Activated CD8-positive, alpha-beta T cell treated with anti-CD3 and anti-CD28 coated beads, Interleukin-2, amount 10 ng/mL, durations not matched to agents 7 days and 5 days (primary cell): ENCODE measurements at places on chromosomes 1 and 21. TPM values are rescaled to one million over a fixed set of nuclear protein-coding genes. Genes with fewer than 3 reads are reported as not detected.
A peak's percentile ranks its signal among the peaks of the same experiment; 100 is the strongest.

DNA sequence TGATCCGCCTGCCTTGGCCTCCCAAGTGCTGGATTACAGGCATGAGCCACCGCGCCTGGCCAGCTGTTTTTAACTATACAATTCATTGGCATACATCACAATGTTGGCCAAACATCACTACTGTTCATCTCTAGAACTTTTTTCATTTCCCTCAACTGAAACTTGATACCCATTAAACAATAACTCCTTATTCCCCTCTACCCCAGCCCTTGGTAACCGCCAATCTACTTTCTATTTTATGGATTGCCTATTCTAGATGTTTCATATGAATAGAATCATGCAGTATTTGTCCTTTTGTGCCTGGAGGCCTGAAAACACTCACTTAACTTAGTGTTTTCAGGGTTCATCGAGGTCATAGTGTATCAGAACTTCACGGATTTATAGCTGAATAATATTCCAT lies 16.2 kb downstream of the BTF3L4 start:
- no peak overlapping the region for H3K4me3 ChIP-seq
- DNase-seq = no peak
- no peaks in the 10 kb centered on the region for H3K27me3 ChIP-seq
- peaks cover 23% of the 10 kb centered on the region for H3K36me3 ChIP-seq
- no peak overlapping the region for H3K27ac ChIP-seq

- no peaks in the 10 kb centered on the region for H3K4me1 ChIP-seq
- no peak overlapping the region for H3K4me3 ChIP-seq
- no peaks in the 10 kb centered on the region for H3K27me3 ChIP-seq
- H3K27ac ChIP-seq = no peak overlapping the region
- DNase-seq = no peak
- no peaks in the 10 kb centered on the region for H3K36me3 ChIP-seq
Observed at GRCh38 chr1:18246543-18246942, 138.9 kb downstream of the IGSF21 start.

GRCh38 chr1:53966794-53967193 lies 20.6 kb downstream of the LRRC42 start:
- no peak overlapping the region for H3K27ac ChIP-seq
- no peaks in the 10 kb centered on the region for H3K27me3 ChIP-seq
- peaks cover 2% of the 10 kb centered on the region for H3K4me1 ChIP-seq
- H3K36me3 ChIP-seq = peaks cover 47% of the 10 kb centered on the region
- no peak overlapping the region for H3K4me3 ChIP-seq

- no peak overlapping the region for H3K27ac ChIP-seq
- no peaks in the 10 kb centered on the region for H3K27me3 ChIP-seq
- peaks cover 24% of the 10 kb centered on the region for H3K36me3 ChIP-seq
- no peak overlapping the region for H3K4me3 ChIP-seq
Observed at GRCh38 chr1:88746916-88747315, 62.8 kb downstream of the PKN2 start.

GRCh38 chr1:19728413-19729145 lies 63.9 kb downstream of the HTR6 start:
- no peak overlapping the region for H3K4me3 ChIP-seq
- H3K27ac ChIP-seq = no peak overlapping the region
- no peaks in the 10 kb centered on the region for H3K27me3 ChIP-seq
- no peak for DNase-seq
- no peaks in the 10 kb centered on the region for H3K4me1 ChIP-seq

GRCh38 chr1:95117207-95118066 lies at the start of gene TLCD4:
Gene TLCD4 (plus strand): TSS chr1:95117355. CDS start chr1:95143902, 26,547 bp downstream.
- H3K36me3 ChIP-seq = no peaks in the 10 kb centered on the region
- H3K4me1 ChIP-seq = peaks cover 3% of the 10 kb centered on the region
- no peak within 1 kb of the TSS for H3K27ac ChIP-seq
- peaks cover 48% of the 10 kb centered on the region for H3K27me3 ChIP-seq

GRCh38 chr1:70348399-70349165 lies 5.9 kb downstream of the ANKRD13C start:
- H3K4me1 ChIP-seq = peaks cover 42% of the 10 kb centered on the region
- no peak overlapping the region for H3K27ac ChIP-seq
- H3K36me3 ChIP-seq = peaks cover 55% of the 10 kb centered on the region
- no peak overlapping the region for H3K4me3 ChIP-seq
- no peak for DNase-seq
- H3K27me3 ChIP-seq = no peaks in the 10 kb centered on the region

DNA sequence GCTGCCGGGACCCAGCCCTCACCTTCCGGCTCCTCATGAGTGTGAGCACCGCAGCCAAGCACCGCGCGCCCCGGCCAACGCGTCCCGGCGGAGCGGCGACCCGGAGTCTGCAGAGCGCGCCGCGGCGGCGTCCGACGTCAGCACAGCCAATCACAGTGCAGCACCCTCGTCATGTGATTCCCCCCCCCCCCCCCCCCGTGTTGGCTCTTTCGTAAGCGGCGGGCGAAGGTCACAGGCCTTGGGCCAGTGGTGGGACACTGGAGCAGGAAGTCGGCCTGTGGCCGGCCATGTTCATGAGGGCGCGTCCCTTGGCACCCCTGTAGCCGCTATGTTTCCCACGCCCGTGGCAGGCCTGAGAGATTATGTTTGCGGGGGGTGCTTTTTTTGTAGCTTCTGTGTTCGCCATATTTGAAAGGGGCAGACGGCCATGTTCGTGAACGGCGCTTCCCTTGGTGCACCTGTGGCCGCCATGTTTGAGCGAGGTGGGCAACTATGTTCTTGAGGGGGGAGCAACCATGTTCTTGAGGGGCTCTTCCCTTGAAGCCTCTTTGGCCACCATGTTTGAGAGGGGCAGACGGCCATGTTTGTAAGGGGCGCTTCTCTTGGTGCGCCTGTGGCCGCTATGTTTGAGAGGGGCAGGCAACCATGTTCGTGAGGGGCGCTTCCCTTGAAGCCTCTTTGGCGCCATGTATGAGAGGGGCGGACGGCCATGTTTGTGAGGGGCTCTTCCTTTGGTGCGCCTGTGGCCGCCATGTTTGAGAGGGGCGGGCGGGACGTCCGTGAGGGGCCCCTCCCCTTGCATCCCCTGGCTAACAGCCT lies at the start of gene C1orf174:
Gene C1orf174, minus strand, starts transcription at position 123 of the 819 bp plus-strand sequence. Its CDS starts 86 bp downstream, at position 37.
- DNase-seq = peak; percentile 96
- peaks cover 24% of the 10 kb centered on the region for H3K36me3 ChIP-seq
- H3K27ac ChIP-seq = peak within 1 kb of the TSS; percentile 99

GRCh38 chr1:38624336-38625039 lies 235.1 kb downstream of the RRAGC start:
- DNase-seq = no peak
- no peak overlapping the region for H3K4me3 ChIP-seq
- H3K4me1 ChIP-seq = no peaks in the 10 kb centered on the region
- peaks cover 2% of the 10 kb centered on the region for H3K27me3 ChIP-seq
- no peak overlapping the region for H3K27ac ChIP-seq

- no peak overlapping the region for H3K27ac ChIP-seq
- H3K27me3 ChIP-seq = peaks cover 1% of the 10 kb centered on the region
- peaks cover 1% of the 10 kb centered on the region for H3K4me1 ChIP-seq
- H3K36me3 ChIP-seq = no peaks in the 10 kb centered on the region
Observed at GRCh38 chr1:3457910-3458883, 3.7 kb downstream of the ARHGEF16 start.

The BATF3 gene
- 31.3 TPM for total RNA-seq

The SPRR2F gene
- total RNA-seq = not detected
